A549 treated with dexamethasone at 1 μM for 4 hours (cell line): ENCODE measurements at places on chromosomes 1 and 21. TPM values are rescaled to one million over a fixed set of nuclear protein-coding genes. Genes with fewer than 3 reads are reported as not detected.

HSD11B1 gene
- total RNA-seq, result 0.26 to 0.62 TPM (median 0.45 TPM) in 5 replicates

CYP4X1 gene
- 0.04 to 0.08 TPM (median 0.05 TPM) in 3 of 5 replicates, not detected in the others for total RNA-seq

TMEM167B gene
- total RNA-seq, result 8.1 to 11.2 TPM (median 9.6 TPM) in 5 replicates

OR2T33 gene
- not detected in 5 replicates for total RNA-seq

MROH9 gene
- total RNA-seq, result not detected in 5 replicates

IRF6 gene
- total RNA-seq, result 0.13 to 0.29 TPM (median 0.21 TPM) in 5 replicates

TRIM67 gene
- total RNA-seq, result 0.03 to 0.22 TPM (median 0.11 TPM) in 5 replicates

AGRN gene
- 56.7 to 117 TPM (median 107 TPM) in 5 replicates for total RNA-seq

AGMAT gene
- total RNA-seq, result 5.2 to 8.2 TPM (median 7.7 TPM) in 5 replicates

C8A gene
- not detected in 5 replicates for total RNA-seq

CENPS gene
- total RNA-seq, result 25.4 to 30.7 TPM (median 26.8 TPM) in 5 replicates

C1orf87 gene
- total RNA-seq, result not detected in 5 replicates

TAS1R1 gene
- not detected in 5 replicates for total RNA-seq

PRPF38B gene
- 19.5 to 23.3 TPM (median 20.8 TPM) in 5 replicates for total RNA-seq

WDR77 gene
- 33.3 to 45.9 TPM (median 40.8 TPM) in 5 replicates for total RNA-seq

AMPD1 gene
- 0.14 TPM in 1 of 5 replicates, not detected in the others for total RNA-seq

S100A7 gene
- total RNA-seq, result not detected in 5 replicates

TNFAIP8L2 gene
- not detected in 5 replicates for total RNA-seq

TMEM50B gene
- total RNA-seq, result 10.5 to 11.5 TPM (median 11.1 TPM) in 5 replicates

SELE gene
- 0.02 to 0.07 TPM in 2 of 5 replicates, not detected in the others for total RNA-seq

MNDA gene
- not detected in 5 replicates for total RNA-seq

STUM gene
- not detected in 5 replicates for total RNA-seq
